Activated T-helper 1 cell treated with Interleukin-2 at 50 U/mL for 16 hours (primary cell): ENCODE measurements at places on chromosomes 2 and 18.

DNA sequence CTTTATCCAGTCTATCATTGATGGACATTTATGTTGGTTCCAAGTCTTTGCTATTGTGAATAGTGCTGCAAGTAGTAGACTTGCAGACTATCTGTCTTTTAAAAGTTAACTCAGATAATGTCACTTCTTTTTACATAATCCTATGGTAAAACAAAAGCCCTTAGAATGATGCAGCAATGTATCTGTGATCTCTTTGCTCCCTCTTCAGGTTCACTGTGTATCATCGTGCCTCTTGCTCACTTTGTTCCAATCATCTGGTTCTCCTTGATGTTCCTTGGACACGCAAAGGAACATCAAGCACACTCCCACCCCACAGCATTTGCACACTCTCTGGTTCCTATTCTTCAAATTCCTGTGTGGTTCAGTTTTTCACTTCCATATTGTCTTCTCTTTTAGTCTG, 472.5 kb upstream of the ZNF804A start:
- DNase-seq: no peak

- DNase-seq: no peak
Observed at GRCh38 chr2:152583512-152584229, 133.6 kb downstream of the PRPF40A start.

- no peak for DNase-seq
Observed at GRCh38 chr2:8412082-8412481, 269.8 kb upstream of the ID2 start.

DNA sequence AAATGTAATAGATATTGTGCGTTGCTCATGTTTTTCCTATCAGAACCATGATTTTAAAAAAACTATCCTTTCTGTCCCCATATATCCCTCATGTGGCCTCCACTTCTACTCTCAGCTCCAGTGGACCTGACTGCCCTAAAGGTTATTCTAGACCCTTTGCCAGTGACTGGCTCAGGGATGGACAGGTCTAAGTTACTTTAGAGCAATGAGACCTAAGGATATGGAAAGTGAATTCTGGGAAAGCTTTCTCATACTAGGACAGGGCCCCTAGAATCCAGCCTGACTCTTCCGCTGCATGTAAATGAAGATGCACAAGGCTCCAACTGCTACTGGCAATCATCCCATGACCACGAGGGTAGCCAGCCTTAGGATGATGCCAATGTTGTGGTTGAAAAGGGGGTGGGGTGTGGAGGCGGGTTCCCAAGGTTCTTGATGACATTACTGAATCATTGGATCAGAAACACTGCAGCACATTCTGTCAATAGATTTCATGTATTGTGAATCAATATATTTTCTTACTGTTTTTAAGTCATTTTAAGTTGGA, 21.3 kb downstream of the C2orf69 start:
- DNase-seq: no peak

- DNase-seq: no peak
Observed at GRCh38 chr18:46859855-46860254, 57.5 kb downstream of the PIAS2 start.

DNA sequence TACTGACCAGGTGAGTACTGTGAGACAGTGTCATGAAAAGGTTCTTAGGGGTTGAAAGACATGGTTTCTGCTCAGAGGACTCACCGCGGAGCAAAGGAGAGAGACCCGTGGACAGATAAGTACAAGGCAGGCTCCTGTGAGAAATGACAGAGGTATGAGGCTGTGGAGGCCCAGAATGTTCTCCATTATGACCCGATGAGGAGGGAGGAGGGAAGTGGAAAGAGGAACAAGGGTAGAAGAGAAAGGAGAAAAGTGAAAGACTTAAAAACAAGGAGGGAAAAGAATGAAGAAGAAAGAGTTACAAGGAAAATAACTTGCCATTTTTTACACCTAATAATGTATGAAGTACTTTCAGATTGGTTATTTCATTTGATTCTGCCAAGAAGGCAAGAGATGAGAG, 29.8 kb downstream of the MAPRE3 start:
- DNase-seq: no peak

GRCh38 chr2:100561191-100561590, 1.6 kb upstream of the PDCL3 start:
- DNase-seq: no peak

GRCh38 chr2:235502336-235502735, 8.5 kb downstream of the AGAP1 start:
- no peak for DNase-seq

- DNase-seq: no peak
Observed at GRCh38 chr2:108535357-108535631, 1.0 kb downstream of the LIMS1 start.

DNA sequence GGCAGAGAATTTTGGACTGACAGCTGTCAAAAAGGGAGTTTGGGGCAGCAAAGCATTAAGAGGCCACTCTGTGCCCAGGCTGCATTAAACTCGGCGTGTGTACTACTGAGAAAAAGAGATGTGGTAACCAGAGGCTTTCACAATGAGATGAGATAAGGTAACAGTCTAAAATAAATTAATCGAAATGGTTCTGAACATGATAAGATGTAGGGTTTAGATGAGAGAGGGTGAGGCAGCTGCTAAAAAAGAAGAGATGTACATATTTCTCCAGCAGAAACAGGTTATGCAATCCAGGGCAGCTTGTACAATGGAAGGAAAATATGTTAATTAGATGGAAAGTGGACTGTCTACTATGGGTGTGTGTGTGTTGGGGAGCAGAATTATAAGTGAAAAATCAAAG, 39.2 kb upstream of the ACTR3 start:
- DNase-seq: no peak

GRCh38 chr2:62826141-62826540, 120.6 kb downstream of the EHBP1 start:
- no peak for DNase-seq

- DNase-seq: no peak
Observed at GRCh38 chr2:60595953-60596352, 42.5 kb upstream of the BCL11A start.

- no peak for DNase-seq
Observed at GRCh38 chr18:58556331-58557007, 72.4 kb downstream of the ALPK2 start.

- no peak for DNase-seq
Observed at GRCh38 chr2:112588611-112589045, 4.2 kb downstream of the CHCHD5 start.

- DNase-seq: no peak
Observed at GRCh38 chr2:58834404-58834803, 593.3 kb upstream of the FANCL start.

DNA sequence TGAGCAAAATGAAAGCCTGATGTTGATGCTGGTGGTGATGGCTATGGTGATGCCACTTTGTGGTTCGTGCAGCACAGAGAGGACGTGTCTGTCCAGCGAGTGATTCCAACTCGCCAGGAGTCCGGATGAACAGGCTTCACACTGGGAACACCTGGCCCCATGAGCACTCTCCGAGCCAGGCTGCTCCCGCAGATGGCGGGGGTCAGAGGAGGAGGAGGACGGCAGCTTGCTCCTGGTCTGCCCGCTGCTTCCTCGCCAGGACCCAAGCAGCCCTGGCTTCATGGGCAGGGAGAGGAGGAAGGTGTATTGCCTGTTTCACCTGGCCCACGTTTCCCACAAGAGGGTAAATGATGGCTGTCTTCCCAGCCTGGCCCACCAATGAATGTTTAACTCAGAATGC, 121.6 kb downstream of the MTCL1 start:
- no peak for DNase-seq
